ENCODE measurements at places on chromosomes 5 and 9.

GRCh38 chr9:104992659-104993058 is 64.7 kb upstream of the ABCA1 start:
- no peak for DNase-seq

DNA sequence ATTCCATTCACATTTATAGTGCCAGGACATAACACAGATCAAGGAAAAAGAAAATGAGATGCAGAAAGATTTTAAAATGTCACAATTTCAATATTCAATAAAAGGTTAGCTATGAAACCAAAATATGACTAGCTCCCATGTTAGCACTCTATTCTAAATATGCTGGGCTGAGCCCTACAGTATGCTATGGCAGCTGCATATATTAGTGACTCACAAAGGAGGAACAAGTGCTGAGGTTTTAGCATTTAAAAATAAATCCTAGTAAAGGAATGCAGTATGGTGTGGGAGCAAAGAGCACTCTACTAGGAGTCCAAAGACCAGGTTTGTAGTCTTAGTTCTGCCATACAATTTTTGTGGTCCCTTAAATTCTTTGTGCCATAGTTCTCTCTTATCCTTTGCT is 118.4 kb downstream of the OXCT1 start:
- no peak for DNase-seq

DNA sequence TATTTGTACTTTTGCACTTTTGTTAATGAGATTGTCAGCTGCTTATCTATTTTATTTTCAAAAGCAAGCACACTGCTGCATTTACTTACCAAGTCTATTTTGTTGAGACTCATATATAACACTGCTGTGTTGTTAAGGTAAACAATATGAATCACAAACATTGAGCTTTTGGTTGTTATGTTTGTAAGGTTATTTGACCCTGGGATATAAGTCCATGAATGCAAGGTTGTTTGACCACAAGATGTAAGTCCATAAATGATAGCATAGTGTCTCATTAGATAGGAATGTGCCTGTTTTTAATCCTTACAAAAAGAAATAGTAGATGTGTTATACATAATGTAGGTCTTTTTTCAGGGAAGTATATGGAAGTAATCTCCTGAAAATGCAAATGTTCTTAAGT is 845.9 kb downstream of the CDH9 start:
- no peak for DNase-seq

DNA sequence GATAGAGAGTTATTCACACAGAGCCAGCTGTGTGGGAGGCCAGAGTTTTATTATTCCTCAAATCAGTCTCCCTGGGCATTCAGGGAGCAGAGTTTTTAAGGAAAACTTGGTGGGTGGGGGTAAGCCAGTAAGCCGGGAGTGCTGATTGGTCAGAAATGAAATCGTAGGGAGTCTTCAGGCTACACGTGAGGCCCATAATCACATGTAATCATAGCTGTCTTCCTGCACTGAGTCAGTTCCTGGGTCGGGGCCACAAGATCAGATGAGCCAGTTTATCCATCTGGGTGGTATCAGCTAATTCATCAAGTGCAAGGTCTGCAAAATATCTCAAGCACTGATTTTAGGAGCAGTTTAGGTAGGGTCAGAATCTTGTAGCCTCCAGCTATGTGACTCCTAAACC is 10.8 kb upstream of the TTC39B start:
- DNase-seq, result no peak

DNA sequence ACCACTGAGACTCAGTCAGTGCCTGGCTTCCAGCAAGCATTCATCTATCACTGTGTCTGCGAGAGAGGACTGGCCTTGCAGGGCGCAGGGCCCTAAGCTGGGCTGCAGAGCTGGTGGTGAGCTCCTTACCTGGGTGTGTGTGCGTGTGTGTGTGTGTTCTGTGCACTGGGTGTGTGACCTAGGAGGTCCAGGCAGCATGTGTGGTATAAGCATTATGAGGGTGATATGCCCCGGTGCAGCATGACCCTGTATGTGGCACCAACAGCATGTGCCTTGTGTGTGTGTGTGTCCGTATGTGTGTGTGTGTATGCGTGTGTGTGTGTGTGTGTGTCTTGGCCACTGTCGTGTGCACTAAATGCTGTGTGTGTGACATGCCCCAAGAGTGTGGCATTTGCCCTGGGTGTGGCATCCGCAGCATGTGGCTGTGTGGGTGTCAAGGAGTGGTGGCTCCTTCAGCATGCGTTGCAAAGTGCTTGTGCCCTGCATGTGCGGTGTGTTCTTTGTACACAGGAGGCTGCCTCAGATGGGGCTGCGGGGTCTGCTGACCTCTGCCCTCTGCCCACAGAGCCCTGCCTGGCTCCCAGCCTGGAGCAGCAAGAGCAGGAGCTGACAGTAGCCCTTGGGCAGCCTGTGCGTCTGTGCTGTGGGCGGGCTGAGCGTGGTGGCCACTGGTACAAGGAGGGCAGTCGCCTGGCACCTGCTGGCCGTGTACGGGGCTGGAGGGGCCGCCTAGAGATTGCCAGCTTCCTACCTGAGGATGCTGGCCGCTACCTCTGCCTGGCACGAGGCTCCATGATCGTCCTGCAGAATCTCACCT is 3.3 kb downstream of the FGFR4 start:
- DNase-seq, result no peak

GRCh38 chr5:89878140-89879132 is 531.1 kb downstream of the CETN3 start:
- DNase-seq, result no peak

GRCh38 chr5:135243556-135244285 is 155.3 kb downstream of the MACROH2A1 start:
- no peak for DNase-seq

DNA sequence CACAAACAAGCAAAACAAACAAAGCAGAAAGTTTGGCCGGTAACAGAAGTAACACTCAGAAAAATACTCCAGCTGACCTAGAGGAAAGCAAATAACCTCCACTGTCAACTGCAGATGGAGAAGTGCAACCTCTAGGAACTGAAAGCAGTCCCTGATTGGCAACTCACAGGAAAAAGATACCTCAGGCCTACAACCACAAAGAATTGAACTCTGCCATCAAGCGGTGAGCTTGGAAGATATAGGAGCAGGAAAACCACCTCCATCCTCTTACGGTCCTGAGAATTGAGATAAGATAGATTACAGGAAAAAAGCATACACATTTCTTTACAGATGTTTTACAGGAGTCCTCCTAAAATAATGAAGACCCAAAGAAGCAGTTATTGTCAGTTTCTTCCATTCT is 184.5 kb downstream of the PDZD2 start:
- DNase-seq, result no peak

DNA sequence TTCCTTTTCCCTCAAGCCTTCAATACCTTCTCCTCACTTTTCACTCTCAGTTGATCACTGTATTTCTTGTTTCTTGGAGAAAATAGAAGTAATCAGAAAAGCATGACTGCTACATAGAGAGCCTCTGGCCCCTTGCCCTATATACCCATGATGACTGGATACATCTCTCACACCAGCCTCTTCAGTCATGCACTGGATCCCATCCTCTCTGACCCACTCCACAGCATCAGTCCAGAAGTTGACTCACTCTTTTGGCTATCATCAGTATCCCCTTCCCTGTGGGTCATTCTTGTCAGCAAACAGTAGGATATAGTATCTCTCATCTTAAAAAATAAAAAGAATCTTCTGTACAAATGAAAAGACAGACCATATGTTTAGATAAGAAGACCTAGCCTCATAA is 32.9 kb downstream of the PTCD2 start:
- DNase-seq, result no peak

DNA sequence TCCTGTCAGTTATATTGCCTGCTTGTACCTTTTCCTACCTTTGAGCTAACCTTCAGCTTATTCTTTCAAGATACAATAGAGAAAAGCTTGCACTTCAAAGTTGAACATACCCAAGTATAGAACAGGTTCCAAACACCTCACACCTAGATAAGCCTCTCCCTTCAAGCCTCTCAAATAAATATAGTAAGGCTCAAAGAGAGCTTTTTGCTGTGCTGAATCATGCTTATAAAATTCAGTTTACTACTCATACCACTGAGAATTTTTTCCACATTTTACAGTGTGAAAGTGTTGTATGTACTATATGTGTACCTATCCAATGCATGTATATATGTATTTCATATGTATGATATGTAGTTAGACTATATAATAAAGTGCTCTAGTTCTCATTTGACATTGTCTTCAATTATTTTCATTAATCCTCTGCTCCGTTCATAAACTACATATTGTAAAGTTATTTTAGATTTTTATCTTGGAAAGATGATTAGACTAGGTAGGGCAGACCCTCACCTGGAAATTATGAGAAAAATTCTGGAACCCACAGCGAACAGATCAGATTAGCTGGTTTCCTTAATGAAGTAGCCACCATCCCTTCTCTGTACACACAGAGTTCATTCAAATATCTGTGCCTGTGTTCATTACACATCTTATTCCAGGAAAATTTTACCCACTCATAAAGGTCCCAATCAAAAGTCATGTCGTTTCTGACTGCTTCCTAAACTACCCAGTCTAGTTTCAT is 149.2 kb upstream of the RGMB start:
- no peak for DNase-seq

GRCh38 chr9:131743501-131743900 is 3.6 kb upstream of the RAPGEF1 start:
- DNase-seq, result no peak

DNA sequence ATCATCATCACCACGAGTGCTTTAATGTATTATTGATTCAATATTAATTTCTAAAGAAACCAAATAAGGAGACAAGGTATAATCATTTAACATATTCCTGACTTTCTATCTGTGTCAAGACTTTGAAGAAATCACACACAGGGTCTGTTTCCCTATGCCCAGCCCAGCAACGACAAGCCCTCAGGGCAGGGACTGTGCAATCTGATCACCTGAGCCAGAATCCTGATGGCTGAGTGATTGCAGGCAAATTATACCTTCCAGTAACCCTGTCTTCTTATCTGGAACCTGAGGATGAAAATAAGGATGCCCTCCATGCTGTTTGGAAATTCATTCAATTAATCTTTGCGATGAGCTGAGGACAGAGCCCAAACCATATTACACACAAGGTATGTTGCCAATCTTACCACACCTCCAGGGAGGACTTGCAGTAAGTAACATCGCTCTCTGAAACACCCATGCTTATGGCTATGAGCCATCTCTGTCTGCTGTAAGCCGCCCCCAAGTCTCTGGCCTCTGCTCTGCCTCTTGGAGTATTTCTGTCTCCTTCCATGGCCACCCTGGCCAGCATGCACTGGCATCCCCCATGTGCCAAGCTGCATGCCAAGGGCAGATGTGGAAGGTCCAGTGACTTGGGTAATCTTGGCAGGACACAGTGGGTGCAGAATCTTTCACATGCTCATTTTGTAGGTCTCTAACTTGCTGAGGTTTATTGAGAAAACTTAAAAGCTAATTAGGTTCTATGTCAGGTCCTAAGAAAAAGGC is 10.6 kb downstream of the TAS2R1 start:
- no peak for DNase-seq

GRCh38 chr5:44871401-44871800 is 62.7 kb downstream of the MRPS30 start:
- DNase-seq, result no peak

DNA sequence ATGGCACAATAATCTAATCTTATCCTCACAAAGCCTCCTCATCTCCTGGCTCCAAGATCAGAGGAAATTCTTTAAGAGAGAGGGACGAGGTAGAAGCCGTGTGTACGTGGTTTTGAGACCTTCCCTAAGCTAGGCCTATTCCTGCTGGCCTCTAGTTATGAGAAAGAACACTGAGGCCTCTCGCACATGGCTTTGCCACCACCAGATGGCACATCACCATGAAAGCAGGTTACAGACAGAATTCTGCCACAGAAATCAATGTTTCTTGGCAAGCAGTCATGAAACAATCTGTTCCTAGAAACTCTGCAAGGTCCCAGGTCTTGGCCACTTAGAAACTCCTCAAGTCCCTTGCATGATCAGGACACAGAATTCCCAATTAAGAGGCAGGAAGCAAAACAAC is 268.2 kb upstream of the TAS2R1 start:
- peak; percentile 32 for DNase-seq

DNA sequence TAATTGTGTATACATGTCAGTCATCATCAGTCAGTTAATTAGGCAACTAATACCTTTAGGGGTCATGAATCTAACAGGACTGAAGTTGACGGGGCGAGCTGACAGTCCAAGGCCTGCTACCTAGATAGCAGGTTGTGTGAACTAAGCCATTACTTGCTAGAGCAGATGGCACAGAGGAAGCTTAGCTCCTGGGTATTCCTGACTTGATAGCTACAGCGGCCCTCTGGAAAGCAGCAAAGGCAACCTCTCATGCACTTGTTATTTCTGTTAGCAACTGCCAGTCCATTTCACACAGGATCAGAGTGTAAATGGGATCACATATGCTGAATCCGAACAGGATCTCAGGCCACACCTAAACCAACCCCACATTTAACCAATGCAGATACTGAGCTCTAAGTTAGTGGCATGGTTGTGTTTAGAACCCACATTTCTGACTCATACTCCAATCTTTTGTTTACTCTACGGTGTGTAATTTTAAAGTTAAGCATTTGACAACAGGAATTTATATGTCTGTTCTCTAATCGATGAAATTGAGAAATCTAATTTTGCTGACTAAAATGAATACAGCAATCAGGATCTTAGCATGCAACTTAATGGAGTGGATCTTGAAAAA is 521.3 kb upstream of the ZNF608 start:
- DNase-seq, result no peak

DNA sequence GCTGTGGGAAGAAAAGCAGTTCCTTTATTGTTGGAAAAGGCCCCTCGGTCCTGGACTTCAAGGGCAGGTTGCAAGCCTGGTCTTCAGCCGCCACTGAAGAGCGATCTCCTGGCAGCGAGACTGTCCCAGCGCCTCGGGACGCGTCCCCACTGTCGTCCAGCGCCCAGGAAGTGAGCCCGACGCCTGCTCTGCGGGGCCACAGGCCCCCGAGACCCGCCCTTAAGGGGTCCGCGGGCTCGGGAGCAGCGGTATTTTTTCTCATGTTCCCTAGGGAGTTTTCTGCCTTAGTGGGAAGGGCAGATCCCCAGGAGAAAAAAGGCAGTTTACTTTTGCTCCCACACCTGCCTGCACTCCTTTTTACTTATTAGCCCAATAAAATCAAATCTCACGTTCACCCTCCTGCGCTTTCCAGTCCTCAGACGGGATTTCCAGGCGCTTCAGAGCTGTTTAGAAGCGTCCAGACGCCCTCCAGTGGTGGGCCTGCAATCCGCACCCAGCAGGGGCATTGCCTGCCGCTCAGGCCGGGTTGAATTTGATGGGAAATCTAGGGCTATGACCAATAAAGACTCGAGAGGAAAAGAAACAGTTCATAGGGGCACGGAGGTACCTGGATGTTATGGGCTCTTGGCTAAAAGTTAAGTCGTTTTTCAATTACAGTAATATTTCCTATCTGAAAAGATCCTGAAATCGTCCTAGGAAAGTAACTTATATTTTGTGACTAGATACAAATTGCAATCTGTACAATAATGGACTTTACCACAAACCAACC is 2.8 kb upstream of the EFNA5 start:
- peak; percentile 74 for DNase-seq

GRCh38 chr5:36897616-36898015 is 21.0 kb downstream of the NIPBL start:
- DNase-seq, result no peak

GRCh38 chr5:11261241-11261640 is 500.2 kb upstream of the DAP start:
- DNase-seq, result no peak

- DNase-seq, result no peak
Measured at GRCh38 chr9:87088192-87088591, 140.9 kb upstream of the GAS1 start.

- DNase-seq, result no peak
Measured at GRCh38 chr5:91357806-91358205, 25.3 kb downstream of the ARRDC3 start.

- no peak for DNase-seq
Measured at GRCh38 chr5:95848701-95849100, 26.2 kb upstream of the GLRX start.
